ENCODE measurements at places on chromosomes 7 and 10.

- DNase-seq: no peak
Observed at GRCh38 chr10:112208292-112208691, 24.7 kb upstream of the GPAM start.

DNA sequence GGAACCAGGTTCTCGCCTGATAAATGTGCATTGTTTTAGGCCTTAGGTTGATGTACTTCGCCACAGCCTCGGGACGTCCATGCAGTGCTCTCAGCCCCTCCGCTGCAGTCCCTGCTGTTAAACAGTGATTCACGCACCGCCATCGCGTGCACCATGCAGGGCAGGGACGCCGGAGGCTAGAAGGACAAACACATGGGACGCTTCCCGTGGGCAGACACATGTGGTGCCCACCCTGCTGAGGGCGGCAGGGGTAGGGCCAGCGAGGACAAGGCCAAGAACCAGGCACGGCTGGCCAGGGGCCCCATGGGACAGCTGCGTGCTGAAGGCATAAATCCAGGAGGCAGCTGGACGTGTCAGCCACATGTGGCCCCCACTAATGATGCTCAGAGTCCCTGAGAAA, 394.7 kb downstream of the PTPRN2 start:
- DNase-seq: no peak

- no peak for DNase-seq
Observed at GRCh38 chr10:548238-548901, 141.1 kb downstream of the DIP2C start.

- DNase-seq: no peak
Observed at GRCh38 chr7:150799741-150800580, at the start of gene TMEM176B. Gene TMEM176B, minus strand, starts transcription at chr7:150800364. Its CDS starts 3,795 bp downstream, at chr7:150796569.

GRCh38 chr10:86170255-86171108, 196.1 kb downstream of the GRID1 start:
- DNase-seq: no peak

DNA sequence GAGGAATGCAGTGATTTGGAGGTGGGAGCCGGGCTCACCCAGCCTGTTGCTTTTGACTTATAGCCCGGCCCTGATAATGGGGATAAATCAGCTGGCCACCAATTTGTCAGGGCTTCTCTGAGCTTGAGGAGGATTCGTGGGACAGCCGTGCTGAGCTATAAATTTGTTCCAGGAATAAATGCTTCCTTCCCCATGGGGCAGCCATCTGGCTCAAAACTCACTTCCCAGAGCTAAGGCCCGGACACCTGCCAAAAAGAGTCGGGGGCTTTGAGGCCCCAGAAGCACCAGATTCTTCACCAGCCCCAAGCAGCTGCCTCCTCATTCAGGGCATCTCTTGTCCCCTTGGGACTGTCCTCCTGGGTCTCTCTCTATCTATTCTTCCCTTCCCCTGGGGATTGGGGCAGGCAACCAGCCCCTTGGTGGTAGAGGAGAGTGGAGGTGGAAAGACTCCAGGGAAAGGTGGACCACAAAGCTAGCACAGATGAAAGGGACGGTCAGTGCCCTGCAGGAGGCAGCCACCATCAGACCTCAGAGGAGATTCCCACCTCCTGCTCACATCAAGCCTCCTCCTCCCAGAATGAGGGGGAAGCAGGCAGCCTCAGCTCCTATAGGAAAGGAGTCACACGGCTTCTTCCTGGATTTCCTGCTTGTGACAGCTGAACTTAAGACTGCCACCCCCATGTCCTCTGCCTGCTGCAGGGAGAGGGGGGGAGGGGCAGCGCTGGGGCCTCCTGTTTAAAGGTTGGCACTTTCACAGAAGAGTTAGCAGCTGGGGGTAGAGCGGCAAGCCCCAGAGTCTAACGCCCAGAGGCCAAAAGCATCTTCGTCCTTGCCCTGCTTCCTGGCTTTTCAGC, 44.2 kb upstream of the LRRC4 start:
- no peak for DNase-seq

Data from stimulated activated CD8-positive, alpha-beta memory T cell treated with anti-CD3 and anti-CD28 coated beads, Interleukin-7, amount 100 ng/mL, for 1 hour (primary cell).